A172 (cell line): ENCODE measurements at places on chromosomes 3 and 15. TPM values are rescaled to one million over a fixed set of nuclear protein-coding genes. Genes with fewer than 3 reads are reported as not detected.
A peak's percentile ranks its signal among the peaks of the same experiment; 100 is the strongest.

GRCh38 chr3:181698263-181698954, 13.3 kb upstream of the SOX2 start:
- DNase-seq, result no peak

DNA sequence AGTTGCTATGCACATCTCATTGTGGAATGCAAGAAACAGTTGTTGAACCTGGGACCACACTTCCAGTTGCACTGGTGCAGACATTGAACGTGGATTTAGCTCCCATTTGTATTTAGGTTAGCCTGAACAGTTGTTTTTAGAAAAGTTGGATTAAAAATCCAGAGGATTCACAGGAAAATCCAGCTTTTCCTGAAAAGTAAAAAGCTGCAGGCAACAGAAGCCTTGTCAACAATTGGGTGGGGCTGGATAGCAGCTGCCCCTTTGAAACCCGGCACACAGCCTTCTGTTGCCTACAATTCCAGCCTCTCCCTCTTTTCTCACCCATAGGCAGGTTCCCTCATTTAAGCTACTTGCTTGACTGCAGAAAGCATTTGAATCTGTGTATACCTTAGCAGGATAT, 165.3 kb upstream of the TBL1XR1 start:
- no peak for DNase-seq

- DNase-seq, result no peak
These were observed 89.0 kb downstream of the IL20RB start for GRCh38 chr3:137046747-137047146.

GRCh38 chr3:112654979-112655378, 14.0 kb upstream of the CCDC80 start:
- no peak for DNase-seq

DNA sequence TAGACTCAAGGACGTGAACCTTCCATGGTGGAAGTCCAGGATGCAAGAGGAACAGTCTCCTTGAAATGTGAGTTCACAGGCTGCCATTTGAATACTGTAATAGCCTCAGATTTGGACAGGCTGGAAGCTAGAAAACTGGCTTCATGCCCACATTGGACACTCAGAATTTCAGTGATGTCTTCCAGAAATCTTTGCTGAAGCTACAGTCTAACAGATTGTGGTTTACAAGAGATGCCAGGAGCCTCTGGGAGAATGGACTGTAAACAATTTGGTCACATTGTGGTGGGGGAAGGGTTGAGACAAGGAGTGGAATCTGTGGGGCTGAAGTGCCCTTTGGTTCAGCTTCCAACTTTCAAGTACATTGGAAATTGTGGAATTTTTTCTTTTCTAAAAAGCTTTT, 252.0 kb upstream of the PROK2 start:
- DNase-seq, result no peak

GRCh38 chr3:9715764-9716437, 12.3 kb downstream of the CPNE9 start:
- peak; percentile 97 for DNase-seq

Gene LYZL4
- not detected in 2 replicates for total RNA-seq

Gene TUSC7
- total RNA-seq, result not detected in 2 replicates

Gene CASR
- total RNA-seq, result not detected in 2 replicates

Gene MAP4
- total RNA-seq, result 66.0 and 87.0 TPM in 2 replicates
